Nasal cavity respiratory epithelium epithelial cell of viscerocranial mucosa (primary cell): ENCODE measurements at places on chromosomes 2 and 18. TPM values are rescaled to one million over a fixed set of nuclear protein-coding genes. Genes with fewer than 3 reads are reported as not detected.

The PRKAG3 gene
- not detected in 2 replicates for total RNA-seq

The OSBPL1A gene
- 28.4 and 42.9 TPM in 2 replicates for total RNA-seq

The UXS1 gene
- total RNA-seq = 59.5 and 87.7 TPM in 2 replicates

The TMEM37 gene
- 0.43 TPM in 1 of 2 replicates, not detected in the other for total RNA-seq

The FOXD4L1 gene
- under 0.01 and 0.21 TPM in 2 replicates for total RNA-seq

The C2orf42 gene
- total RNA-seq = 19.5 and 22.4 TPM in 2 replicates

The BOK gene
- 16.4 and 26.1 TPM in 2 replicates for total RNA-seq

The VWC2L gene
- 0.07 TPM in 1 of 2 replicates, not detected in the other for total RNA-seq

The ATP6V1B1 gene
- 0.21 and 0.34 TPM in 2 replicates for total RNA-seq
